ENCODE measurements at places on chromosomes 5 and 9.

DNA sequence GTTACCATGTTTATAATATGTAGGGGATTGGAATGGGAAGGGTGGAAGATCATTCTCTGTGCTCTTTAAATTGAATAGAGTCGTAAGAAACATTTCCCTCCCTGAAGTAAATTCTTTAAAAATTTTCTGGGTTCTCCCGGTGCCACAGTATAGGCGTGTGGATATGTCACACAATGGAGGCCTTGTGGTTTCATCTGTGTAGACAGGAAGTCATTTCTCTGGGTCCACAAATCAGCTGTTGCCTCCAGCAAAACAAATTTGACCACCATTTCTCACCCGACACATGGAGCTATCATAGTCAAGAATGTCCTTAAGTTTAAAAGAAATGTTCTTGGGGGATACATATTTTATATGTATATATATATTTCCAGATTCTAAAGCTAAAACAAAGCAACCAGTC is 17.4 kb downstream of the CEP78 start:
- DNase-seq = no peak

- no peak for DNase-seq
These were observed 16.9 kb downstream of the SHISAL2B start for GRCh38 chr5:64707191-64707590.

DNA sequence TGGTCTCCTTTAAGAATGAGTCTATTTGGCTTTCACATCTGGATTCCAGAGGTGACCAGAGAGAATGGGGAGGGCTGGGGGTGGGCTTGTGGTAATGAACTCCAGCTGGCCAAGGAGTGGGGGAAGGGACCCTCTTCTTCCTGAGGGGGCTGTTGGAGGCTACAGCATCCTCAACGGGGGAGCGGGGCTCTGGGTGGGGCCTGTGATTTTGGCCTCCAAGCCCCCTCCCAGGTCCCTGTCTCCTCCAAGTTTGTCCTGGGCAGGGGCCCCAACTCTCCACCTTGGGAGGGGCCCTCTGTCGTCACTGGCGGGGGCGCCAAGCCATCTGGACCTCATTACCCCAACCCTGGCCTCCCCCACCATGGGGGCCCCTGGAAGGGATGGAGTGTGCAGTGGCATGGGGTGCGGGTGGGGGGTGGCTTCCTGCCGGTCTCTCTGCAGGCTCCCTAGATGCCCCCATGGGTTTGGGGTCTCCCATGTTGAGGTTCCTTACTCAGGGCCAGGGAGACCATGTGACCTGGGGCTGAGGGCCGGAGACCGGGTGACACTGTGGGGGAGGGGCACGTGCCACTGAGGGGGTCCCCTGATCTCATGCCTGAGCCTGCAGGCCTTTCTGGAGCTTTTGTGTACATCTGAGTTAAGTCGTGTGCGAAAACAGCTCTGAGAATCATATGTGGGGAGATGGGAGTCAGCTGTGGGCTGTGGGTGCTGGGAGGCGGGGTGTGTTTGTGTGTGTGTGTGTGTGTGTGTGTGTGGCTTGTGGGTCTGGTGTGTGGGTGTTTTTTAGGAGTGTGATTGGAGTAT is 32.4 kb downstream of the GOLGA2 start:
- no peak for DNase-seq

- no peak for DNase-seq
These were observed 15.0 kb upstream of the IL31RA start for GRCh38 chr5:55836191-55836590.

- no peak for DNase-seq
These were observed 283.9 kb downstream of the PJA2 start for GRCh38 chr5:109125755-109126429.

GRCh38 chr9:116155698-116156039 is 2.1 kb downstream of the PAPPA start:
- no peak for DNase-seq

GRCh38 chr5:61967681-61968080 is 338.3 kb upstream of the KIF2A start:
- no peak for DNase-seq

DNA sequence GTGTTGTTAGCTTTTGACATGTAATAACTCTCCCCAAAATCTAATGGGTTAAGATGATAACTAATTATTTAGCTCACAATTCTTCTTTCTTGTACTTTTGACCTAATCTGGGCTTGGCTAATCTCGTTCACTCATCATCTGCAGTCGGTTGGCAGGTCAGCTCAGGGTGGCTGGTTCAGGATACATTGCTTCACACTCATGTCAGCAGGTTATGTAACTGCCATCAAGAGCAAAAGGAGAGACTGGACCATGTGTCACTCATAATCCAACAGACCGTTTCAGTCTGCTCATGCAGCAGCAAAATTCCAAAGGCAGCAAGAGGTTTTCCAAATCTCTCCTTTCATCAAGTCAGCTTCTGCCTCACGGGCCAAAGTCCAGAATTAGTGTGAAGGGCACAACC is 998.4 kb upstream of the CTNND2 start:
- DNase-seq = no peak

DNA sequence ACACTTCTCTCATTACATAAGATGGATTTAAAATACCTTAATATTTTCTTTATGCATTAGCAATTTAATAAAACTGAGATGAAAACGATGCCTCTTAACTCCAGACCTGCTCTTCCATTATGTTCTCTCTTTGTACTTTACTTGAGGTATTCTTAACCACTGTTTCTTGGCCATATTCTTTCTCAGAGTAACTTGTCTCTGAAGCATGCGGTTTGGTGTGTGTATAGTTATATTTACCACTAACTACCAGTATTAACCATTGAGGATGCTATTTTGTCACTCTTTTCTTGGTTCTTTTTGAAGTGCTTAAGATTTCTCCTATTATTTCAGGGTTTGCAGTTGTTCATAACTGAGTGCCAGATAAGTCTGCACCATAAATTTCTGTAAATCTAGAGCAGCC is 17.9 kb downstream of the TMEM167A start:
- no peak for DNase-seq

DNA sequence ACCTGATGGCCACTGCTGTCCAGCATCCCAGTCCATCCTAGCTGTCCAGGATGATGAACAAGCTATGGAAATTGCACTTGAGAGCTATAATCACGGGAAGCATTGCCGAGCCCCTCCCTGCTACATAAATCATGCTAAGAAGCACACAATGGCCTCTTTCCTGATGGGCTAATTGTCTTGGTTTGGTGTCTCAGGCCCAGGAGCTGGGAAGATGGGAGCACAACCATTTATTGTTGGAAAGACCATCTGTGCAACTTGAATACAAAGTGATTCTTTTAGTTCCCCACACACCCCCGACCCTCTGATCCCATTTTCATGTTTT is 80.4 kb downstream of the RGS3 start:
- DNase-seq = no peak

- DNase-seq = no peak
These were observed 307.8 kb downstream of the NR2F1-AS1 start for GRCh38 chr5:93273176-93273575.

- DNase-seq = no peak
These were observed 2.4 kb upstream of the ZBTB43 start for GRCh38 chr9:126802318-126803059.

DNA sequence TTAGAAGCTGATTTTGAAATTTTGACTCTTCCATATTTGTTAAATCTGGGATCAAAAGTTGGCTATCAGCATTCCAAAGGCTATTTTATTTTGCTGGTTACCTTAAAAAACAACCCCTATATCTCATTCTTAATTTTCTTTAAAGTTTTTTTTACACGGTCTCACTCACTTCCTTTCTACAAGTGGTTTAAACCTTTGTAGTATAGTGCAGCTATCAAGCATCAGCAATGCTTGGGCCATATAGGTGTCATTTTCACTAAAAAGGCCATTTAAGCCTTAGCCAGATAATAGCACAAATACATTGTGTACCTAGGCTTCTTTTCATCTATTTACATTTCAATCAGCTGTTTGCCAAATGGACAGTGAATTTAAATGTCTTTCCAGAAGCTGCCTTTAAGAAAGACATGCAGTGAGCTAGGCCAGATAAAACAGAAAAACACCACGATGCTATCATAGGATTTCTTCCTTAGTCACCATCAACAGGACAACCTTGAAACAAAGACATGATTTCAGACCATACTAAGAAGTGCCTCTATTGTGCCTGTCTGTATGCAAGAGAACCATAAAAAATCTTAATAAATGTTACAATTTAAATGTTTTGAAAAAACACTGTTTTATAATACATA is 104.2 kb downstream of the RAPGEF6 start:
- no peak for DNase-seq

GRCh38 chr5:60382716-60383115 is 317.2 kb downstream of the DEPDC1B start:
- no peak for DNase-seq

- no peak for DNase-seq
These were observed 27.6 kb downstream of the CEP72 start for GRCh38 chr5:639584-640213.

DNA sequence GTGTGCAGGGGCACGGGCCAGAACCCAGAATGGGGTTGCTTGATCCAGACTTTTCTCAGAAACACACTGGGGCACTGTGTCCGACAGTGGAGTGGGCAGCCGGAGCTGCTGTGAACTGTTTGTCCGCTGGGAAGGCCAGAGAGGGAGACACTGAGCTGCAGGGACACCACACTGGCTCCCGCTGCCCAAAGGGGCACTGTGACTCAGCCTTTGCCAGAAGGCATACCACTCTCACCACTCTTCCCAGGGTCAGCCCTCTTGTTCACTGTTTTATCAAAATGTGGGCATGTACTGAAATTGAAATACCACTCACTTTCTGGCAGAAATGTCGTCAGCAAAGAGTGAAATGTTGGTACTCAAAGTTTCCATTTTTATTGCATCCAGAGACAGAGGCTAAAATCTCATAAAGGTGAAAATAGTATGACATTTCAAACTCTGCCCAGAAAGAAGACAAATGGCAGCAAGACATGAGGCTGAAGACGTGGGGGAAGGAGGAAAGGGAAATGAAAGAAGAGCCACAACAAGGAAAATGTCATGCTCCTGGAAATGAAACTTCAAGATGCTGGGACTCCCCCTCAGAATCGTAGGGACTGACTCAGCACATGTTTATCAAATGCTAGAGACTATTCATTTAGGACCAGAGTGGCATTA is 4.5 kb upstream of the IL7R start:
- no peak for DNase-seq

GRCh38 chr5:8299716-8300115 is 430.8 kb downstream of the MTRR start:
- DNase-seq = no peak

DNA sequence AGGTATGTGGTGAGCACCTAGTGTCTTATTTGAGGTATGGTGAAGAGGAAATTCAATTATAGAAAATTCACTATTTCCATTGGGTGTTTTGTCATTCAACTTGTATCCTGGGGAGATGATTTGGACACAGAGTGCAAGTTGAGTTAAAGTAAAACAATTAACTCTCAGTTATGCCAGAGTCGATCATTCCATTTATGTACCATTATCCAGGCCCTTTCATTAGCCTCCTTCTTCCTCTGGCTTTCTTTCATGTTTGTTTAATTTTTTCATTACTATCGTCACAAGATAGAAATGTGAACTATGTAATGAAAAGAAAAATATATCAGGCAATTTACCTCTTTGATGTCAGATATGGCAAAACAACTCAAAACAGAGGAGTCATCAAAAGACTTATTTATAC is 1347.2 kb upstream of the NUDT12 start:
- no peak for DNase-seq

DNA sequence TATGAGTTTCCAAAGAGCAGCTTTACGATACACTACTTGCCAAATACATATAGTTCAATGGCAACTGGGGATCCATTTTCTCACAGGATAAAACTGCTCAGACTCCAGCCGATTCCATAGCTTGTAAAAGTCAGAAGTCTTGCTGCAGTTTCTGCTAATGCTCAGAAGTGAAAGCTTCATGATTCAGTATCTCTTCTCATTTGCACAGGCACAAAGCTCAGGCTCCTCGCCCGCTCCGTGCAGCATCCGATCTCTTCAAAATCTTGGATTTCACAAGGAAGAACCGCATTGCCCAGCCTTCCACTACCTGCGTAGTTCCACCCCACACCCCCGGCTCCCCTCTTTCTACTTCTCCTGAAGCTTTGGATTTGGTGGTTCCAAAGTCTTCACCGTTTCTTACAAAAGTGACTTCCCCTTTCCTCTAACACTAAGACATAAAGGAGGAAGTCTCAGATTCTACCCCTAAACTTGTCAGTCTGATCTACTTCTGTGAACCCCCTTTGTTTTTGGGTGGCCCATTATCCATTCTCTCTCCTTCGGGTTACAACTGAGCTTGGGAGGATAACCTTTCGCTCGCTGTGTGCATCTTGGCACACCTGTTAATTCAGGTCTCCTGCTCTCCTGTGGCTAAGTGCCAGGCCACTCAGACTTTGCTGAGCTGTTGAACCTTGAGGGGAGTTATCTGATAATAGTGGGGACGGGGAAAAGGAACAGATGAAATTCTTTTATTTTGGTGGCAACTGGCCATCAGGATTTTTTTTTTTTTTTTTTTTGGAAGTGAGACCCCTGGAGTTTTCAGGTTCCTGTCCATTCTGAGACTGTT is 194.1 kb downstream of the GNA14 start:
- no peak for DNase-seq

GRCh38 chr5:132095424-132095972 is 21.9 kb downstream of the CSF2 start:
- no peak for DNase-seq

GRCh38 chr9:20325008-20325407 is 297.3 kb downstream of the MLLT3 start:
- DNase-seq = no peak

GRCh38 chr5:135576075-135576599 is 2.7 kb downstream of the CXCL14 start:
- DNase-seq = no peak

- DNase-seq = no peak
These were observed 211.8 kb downstream of the DCP2 start for GRCh38 chr5:113188436-113188835.

- no peak for DNase-seq
These were observed 31.7 kb upstream of the SCAMP1 start for GRCh38 chr5:78328585-78329173.

- DNase-seq = no peak
These were observed 118.4 kb upstream of the MAP3K1 start for GRCh38 chr5:56696900-56697299.
